Stimulated activated naive B cell treated with anti-CD40 and anti-IgM and Interleukin-4, amounts not matched to agents 10 μg/mL and 1 μg/mL and 100 μg/mL, for 72 hours (primary cell): ENCODE measurements at places on chromosomes 1 and 21.

- H3K4me1 ChIP-seq, result peaks cover 24% of the 10 kb centered on the region
- no peak overlapping the region for H3K4me3 ChIP-seq
- no peak for DNase-seq
Measured at GRCh38 chr1:30901798-30902581, 6.6 kb downstream of the SDC3 start.

DNA sequence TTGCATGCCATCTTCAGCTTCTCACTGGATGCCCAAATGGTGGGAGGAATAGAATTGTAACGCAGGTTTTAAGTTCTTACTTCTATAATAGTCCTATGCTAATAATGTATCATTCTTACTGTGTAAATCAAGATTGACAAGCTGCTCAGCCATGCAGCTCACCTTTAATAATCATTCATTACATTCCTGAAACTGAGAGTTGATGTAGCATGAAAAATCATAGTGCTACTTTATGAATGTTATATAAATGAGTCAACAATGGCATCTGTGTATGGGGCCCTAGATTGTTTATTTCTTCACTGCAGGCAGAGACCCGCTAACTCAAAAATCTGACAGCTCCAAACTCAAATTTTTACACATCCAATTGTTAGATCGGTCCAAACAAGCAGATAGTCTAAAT lies 34.4 kb downstream of the FH start:
- H3K27me3 ChIP-seq, result no peaks in the 10 kb centered on the region
- no peak for DNase-seq
- peaks cover 10% of the 10 kb centered on the region for H3K4me1 ChIP-seq

DNA sequence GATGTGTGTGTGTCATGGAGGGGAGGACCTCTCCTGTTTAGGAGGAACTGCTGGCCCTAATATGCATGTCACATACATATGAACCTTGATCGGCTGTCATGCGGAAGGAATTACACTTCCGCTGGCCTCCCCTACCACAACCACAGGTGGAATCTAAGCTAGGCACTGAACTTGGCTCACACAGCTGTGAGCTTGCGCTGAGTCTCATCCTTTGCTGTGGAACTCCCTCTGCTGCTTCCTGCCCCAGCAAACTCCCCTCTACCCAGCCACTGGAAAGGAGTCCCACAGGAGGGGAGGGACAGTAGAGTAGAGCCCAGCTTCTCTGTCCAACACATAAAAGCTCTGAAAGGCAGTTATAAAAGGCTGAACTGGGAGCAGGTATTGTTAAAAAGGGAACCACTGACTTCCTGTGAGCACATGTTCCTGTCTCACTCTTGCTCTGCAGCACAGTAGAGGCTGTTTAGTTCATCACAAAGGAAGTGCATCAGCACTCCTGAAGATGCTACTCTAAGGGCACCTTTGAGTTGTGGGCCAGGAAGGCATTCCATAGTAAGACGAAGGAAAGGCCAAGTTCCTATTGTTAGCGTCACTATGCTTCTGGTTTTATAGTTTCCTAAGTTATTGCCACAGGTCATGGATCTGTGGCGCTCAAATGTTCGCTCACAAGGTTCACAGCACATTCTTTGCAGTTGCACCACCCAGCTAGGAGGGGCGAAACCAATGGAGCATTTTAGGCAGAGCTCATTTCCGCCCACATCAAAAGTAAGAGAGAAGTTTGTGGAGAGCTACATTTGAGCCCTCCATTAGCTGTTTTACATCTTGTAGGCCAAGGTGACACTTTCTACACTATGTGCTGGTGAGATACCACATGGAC lies 17.7 kb upstream of the PTPRC start:
- peak; percentile 76 for DNase-seq
- H3K4me1 ChIP-seq, result peaks cover 31% of the 10 kb centered on the region
- peak overlapping the region; percentile 84 for H3K4me3 ChIP-seq

DNA sequence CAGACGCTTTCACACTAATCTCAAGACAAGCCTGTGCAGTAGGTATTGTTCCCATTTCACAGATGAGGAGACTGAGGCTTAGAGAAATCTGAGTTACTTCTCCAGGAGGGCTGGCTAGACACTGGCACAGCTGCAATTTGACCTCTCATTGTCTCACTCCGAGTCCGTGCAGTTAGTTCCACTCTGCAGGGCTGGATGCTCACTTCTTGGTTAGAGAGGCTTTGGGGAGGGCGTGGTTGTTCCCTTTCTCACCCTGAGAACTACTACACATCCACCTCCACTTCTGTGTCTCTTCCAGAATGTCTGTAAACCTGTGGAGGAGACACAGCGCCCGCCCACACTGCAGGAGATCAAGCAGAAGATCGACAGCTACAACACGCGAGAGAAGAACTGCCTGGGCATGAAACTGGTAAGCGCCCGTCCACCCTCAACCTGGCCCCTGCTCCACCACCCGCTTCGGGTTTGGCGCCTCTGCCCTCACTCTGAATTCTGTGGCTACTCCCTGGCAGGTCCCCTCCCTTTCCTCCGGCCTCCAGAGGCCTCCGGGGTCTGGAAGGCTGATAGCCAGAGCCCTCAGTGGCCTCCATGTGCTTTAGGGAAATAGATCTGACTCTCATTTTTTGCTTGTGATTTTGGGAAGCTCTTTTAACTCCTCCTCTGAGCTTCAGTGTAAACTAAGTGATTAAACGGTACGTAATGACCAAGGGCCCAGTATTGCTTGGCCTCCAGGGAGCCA lies 29.1 kb downstream of the EIF2D start:
- H3K36me3 ChIP-seq, result peaks cover 76% of the 10 kb centered on the region
- H3K27ac ChIP-seq, result peak overlapping the region; percentile 94
- peak overlapping the region; percentile 31 for H3K4me3 ChIP-seq
- peaks cover 54% of the 10 kb centered on the region for H3K4me1 ChIP-seq

DNA sequence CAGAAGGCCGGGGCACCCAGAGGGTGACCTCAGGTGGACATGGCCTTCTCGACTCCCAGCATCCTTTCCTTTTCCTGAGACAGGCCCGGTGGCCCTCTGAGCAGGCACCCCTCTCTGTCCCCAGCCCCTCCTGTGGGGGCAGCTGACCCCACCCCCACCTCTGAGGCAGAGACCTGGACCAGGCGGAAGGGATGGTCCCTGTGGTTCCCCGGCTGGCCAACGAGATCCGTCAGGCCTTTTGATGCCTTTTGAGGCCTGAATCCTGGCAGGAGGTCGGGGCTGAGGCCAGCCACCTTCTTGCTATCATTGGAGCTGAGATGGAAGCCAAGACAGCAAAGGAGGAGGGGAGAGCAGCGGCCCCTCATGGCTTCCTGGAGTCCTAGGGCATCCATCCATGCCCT lies 50.2 kb upstream of the ACTRT2 start:
- H3K36me3 ChIP-seq, result no peaks in the 10 kb centered on the region
- H3K4me3 ChIP-seq, result no peak overlapping the region
- peaks cover 12% of the 10 kb centered on the region for H3K27me3 ChIP-seq
- DNase-seq, result no peak
- H3K4me1 ChIP-seq, result peaks cover 3% of the 10 kb centered on the region

DNA sequence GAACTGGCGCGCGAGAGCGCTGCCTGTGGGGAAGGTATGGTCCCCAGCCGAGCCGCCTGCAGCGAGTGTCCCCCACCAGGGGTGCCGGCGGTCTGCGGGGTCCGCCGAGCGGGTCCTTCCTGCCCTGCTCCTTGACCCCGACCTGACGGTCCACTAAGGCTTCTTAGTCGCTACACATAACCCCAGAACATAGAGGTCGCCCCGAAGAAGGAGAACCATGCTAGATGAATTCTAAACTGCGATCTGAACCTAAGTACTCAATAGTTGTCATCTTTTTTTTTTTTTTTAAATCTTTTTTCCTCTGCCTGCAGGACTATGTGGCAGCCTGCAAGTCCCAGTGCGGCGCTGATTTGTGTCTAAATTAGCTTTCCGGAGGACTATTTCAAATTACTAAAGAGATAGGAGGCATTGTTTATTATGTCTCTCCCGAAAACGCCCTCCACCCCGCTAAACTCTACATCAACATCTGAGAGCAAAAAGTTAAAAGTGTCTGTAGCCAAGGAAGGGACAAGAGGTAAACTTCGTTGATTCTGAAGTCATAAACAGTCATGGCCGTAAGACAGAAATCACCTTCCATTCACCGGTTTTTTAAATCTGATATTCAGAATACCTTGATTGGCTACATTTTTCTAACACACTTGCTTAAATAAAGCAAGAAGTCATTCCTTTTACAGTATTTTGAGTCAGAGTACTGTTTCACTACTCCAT lies 476 bp downstream of the AXDND1 start:
- H3K4me3 ChIP-seq, result peak overlapping the region; percentile 89
- no peaks in the 10 kb centered on the region for H3K27me3 ChIP-seq

- no peak overlapping the region for H3K4me3 ChIP-seq
- no peaks in the 10 kb centered on the region for H3K4me1 ChIP-seq
- H3K36me3 ChIP-seq, result peaks cover 24% of the 10 kb centered on the region
- H3K27me3 ChIP-seq, result no peaks in the 10 kb centered on the region
- DNase-seq, result no peak
Measured at GRCh38 chr1:7743346-7743745, 27.8 kb upstream of the VAMP3 start.

DNA sequence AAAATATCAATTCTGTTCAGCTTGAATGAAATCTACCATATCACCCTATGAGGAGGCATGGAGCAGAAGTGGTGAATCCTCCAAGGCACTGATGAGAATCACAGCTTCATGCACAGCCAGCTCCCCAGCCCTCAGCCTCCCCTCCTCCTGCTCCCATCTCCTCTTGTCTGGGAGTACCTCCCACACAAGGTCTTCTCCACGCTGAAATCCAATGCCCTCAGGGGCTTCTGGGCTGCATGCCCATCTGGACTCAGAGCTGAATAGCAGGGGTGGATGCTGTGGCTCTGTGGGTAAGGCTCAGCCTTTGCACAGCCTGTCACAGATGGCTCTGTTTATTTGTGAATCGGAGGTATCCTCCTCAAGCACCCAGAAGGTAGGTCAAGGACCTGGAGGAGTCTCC lies 48.6 kb downstream of the KCNC4 start:
- no peak overlapping the region for H3K27ac ChIP-seq
- H3K4me3 ChIP-seq, result no peak overlapping the region
- H3K4me1 ChIP-seq, result peaks cover 8% of the 10 kb centered on the region
- H3K36me3 ChIP-seq, result no peaks in the 10 kb centered on the region

- DNase-seq, result no peak
- H3K36me3 ChIP-seq, result peaks cover 52% of the 10 kb centered on the region
- H3K4me1 ChIP-seq, result no peaks in the 10 kb centered on the region
- no peak overlapping the region for H3K27ac ChIP-seq
Measured at GRCh38 chr1:117843791-117844190, 85.6 kb downstream of the GDAP2 start.

DNA sequence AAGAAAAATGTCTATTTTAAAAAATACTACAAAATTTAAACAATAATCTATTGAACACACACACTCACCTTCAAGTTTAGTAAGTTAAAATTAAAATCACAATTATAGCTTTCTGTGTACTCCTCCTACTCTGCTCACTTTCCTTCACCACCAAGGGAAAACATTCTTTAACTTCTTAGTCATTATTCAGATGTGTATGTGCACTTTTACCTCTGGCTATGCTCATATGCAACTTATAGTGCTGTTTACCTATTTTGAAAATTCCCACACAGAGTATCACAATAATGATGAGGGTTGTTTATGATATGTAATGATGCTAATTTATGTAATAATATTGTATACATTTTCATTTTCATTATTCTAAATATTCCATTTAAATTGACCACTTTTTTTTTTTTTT lies 661.4 kb downstream of the MRPL39 start:
- H3K4me3 ChIP-seq, result no peak overlapping the region
- no peaks in the 10 kb centered on the region for H3K27me3 ChIP-seq
- H3K27ac ChIP-seq, result no peak overlapping the region
- no peak for DNase-seq

GRCh38 chr1:224518528-224518927 lies 83.9 kb upstream of the WDR26 start:
- H3K4me3 ChIP-seq, result no peak overlapping the region
- peaks cover 5% of the 10 kb centered on the region for H3K4me1 ChIP-seq
- no peaks in the 10 kb centered on the region for H3K27me3 ChIP-seq
- peaks cover 3% of the 10 kb centered on the region for H3K36me3 ChIP-seq
- no peak for DNase-seq

DNA sequence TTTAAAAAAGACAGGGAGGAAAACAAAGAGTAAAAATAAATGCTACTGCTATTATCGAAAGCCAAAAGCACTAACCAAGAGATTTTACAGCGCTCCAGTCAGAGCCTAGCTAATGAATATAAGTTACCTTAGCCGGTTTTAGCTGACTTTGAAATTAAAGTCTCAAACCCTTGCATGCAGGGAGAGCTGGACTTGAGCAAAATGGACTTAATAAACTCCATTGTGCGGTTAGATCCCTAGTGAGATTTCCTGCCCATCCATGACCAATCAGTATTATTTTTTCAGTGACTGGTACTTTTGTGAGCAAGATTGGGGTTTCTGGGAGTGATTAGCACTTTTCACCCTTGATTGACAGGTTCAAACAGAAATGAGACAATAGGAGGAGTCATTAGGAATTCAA lies 333.4 kb upstream of the ADGRL2 start:
- no peaks in the 10 kb centered on the region for H3K4me1 ChIP-seq
- H3K27ac ChIP-seq, result no peak overlapping the region
- no peaks in the 10 kb centered on the region for H3K36me3 ChIP-seq
- no peak overlapping the region for H3K4me3 ChIP-seq
- no peak for DNase-seq
- no peaks in the 10 kb centered on the region for H3K27me3 ChIP-seq

GRCh38 chr1:79079770-79080169 lies 73.2 kb upstream of the ADGRL4 start:
- no peak overlapping the region for H3K27ac ChIP-seq
- H3K36me3 ChIP-seq, result no peaks in the 10 kb centered on the region
- no peaks in the 10 kb centered on the region for H3K4me1 ChIP-seq
- H3K4me3 ChIP-seq, result no peak overlapping the region

GRCh38 chr1:200330741-200331428 lies 79.0 kb downstream of the ZNF281 start:
- H3K4me1 ChIP-seq, result peaks cover 14% of the 10 kb centered on the region
- peaks cover 7% of the 10 kb centered on the region for H3K27me3 ChIP-seq
- no peak for DNase-seq
- no peak overlapping the region for H3K4me3 ChIP-seq
- no peaks in the 10 kb centered on the region for H3K36me3 ChIP-seq

DNA sequence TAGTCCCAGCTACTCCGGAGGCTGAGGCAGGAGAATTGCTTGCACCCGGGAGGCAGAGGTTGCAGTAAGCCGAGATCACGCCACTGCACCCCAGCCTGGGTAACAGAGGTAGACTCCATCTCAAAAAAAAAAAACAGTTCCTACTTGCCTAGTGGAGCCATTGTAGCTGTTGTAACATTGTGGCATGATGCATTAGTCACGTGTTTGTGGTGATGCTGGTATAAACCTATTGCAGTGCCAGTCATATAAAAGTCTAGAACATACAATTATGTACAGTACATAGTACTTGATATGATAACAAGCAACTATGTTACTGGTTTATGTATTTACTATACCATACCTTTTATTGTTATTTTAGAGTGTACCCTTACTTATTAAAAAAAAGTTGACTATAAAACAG lies 16.2 kb downstream of the KYAT3 start:
- no peaks in the 10 kb centered on the region for H3K27me3 ChIP-seq
- no peak overlapping the region for H3K4me3 ChIP-seq
- DNase-seq, result no peak
- peaks cover 22% of the 10 kb centered on the region for H3K4me1 ChIP-seq
- H3K36me3 ChIP-seq, result peaks cover 29% of the 10 kb centered on the region

- H3K27ac ChIP-seq, result peak overlapping the region; percentile 90
- H3K4me3 ChIP-seq, result no peak overlapping the region
- peaks cover 27% of the 10 kb centered on the region for H3K4me1 ChIP-seq
Measured at GRCh38 chr1:1796466-1796865, 18.2 kb upstream of the NADK start.
